ENCODE measurements at places on chromosomes 4 and X. TPM values are rescaled to one million over a fixed set of nuclear protein-coding genes. Genes with fewer than 3 reads are reported as not detected.

Gene MAGEA9B
- total RNA-seq = not detected

Gene SLC6A14
- total RNA-seq = not detected

- no peak for DNase-seq
Measured at GRCh38 chrX:101693476-101693875, 33.8 kb upstream of the ARMCX2 start.

Gene ZNF157
- total RNA-seq = not detected

Gene CXCL8
- not detected for total RNA-seq

DNA sequence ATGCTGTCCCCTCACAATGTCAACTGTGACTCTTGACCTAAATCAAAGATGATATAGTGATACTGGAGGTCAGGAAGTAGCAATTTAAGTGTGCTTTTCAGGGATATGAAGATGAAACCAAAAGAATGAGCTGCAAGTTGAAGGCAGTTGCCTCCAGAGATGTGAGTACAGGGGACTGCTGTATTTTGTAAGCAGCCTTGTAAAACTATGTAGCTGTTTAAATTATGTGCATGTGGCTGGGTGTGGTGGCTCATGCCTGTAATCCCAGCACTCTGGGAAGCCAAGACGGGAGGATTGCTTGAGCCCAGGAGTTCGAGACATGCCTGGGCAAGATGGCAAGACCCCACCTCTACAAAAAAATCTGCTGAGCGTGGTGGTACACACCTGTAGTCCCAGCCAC, 15.1 kb upstream of the TNIP2 start:
- DNase-seq = no peak

DNA sequence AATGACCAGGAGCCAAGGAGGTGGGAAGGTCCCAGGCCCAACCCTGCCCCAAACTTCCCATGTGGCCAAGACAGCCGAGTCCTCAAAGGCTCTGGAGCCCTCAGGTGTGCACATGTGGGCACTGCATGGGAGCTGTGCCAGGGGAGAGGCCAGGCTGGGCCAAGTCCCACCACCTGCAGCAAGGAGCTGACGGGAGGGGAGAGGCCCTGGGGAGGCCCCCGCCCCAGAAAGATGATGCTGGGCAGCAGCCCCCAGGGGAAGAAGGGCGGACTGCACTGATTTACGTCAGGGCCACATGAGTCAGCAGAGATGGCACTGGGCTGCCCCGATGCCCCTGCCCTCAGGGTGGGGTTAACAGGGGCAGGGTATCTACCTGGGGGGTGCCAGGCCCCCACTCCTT, 1.4 kb downstream of the L1CAM start:
- DNase-seq = no peak

GRCh38 chr4:183154701-183155391, 55.8 kb downstream of the WWC2 start:
- DNase-seq = peak; percentile 14

Gene TMEM144
- 21.9 TPM for total RNA-seq

Gene TMEM156
- 0.96 TPM for total RNA-seq

DNA sequence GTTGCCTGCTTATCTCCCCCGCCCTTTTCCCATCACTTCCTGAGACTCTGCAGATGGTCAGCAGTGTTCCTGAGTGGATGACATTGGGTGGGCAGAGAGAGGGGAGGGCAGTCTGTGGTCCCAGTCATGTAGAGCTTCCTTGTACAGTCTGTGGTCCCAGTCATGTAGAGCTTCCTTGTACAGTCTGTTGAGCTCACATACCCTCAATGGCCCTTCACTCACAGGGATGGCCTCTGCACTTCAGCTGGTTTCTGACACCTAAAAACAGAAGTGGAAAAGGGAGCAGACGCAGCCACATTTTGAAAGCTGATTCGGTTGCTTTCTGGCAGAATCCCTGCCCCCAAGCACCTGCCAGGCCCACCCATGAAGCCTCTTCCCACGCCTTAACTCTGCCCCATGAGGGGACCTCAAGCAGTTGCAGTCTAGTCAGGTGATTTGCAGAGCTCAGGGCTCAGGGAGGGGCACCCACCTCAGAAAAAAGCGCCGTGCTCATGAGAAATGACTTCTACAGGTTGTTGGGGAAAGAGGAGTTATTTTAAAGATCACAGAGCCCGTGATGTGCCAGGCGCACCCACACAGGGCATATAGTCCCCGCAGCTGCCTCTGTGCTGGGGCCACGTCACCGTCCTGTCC, 3.6 kb upstream of the TMEM271 start:
- no peak for DNase-seq

- no peak for DNase-seq
Measured at GRCh38 chr4:53118676-53119075, 247.2 kb downstream of the SCFD2 start.

DNA sequence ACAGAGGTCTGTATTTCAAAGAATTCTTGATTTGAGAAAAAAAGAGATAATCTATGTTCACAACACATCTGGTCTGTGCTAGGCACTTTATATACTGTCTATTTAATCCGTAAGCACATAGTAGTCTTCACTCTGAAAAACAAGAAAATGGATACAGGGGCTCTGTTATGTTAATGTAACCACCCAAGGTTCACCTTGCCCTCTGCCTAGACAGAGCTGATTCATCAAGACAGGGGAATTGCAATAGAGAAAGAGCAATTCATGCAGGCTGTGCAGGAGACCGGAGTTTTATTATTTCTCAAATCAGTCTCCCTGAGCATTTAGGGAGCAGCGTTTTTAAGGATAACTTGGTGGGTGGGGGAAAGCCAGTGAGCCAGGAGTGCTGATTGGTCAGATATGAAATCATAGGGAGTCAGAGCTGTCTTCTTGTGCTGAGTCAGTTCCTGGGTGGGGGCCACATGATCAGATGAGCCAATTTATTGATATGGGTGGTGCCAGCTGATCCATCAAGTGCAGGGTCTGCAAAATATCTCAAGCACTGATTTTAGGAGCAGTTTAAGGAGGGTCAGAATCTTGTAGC, 92.9 kb upstream of the TNIP3 start:
- no peak for DNase-seq

GRCh38 chr4:55008166-55009056, 117.0 kb downstream of the KDR start:
- no peak for DNase-seq

Data from transverse colon (tissue), 4 donors.